Caudate nucleus (tissue), 63 donors: ENCODE measurements at places on chromosomes 7 and 10.

- DNase-seq, result no peak
These were observed 179.8 kb upstream of the SHH start for GRCh38 chr7:155992107-155992506.

GRCh38 chr10:8180360-8181109 is 126.0 kb downstream of the GATA3 start:
- no peak for DNase-seq

GRCh38 chr10:123800289-123800688 is 91.3 kb downstream of the CPXM2 start:
- no peak for DNase-seq

- no peak for DNase-seq
These were observed 23.9 kb upstream of the PTPRN2 start for GRCh38 chr7:158611541-158611940.

DNA sequence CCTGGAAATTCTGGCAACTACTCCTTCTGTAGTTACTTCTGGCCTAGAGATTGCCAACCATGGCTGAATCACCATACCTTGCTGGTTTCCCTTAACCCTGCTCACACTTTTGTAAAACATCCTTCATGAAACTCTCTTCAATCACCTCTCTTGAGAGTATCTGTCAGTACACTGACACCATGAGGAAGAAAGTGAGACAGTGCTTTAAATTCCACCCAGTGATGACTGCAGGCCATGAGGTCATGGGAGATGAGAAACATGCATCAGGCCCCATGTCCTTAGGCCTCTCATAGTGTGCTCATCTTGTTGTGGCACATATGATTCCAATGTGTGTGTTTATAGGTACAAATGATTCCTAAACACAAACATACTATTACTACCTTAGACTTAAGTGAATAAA is 24.6 kb upstream of the NAMPT start:
- no peak for DNase-seq

- no peak for DNase-seq
These were observed 1.3 kb upstream of the CLDN12 start for GRCh38 chr7:90401989-90402388.

DNA sequence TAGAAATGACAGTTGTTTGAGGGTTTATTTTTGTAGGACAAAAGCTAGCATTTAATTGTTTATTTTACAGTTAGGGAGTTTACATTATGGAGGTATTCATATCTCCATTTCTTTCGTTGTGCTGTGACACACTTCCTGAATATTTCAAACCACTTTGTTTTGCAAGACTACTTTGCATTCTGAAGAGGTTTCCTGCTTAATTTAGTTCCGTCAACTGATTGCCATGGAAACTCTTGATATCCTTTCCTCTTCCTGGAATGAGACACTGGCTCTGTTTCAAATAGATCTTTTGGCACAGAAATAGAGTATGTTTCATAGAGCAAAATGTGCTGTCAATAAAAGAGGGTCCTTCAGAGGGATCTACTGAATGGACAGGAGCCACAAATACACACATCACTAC is 159.5 kb upstream of the AGR3 start:
- DNase-seq, result no peak

- no peak for DNase-seq
These were observed 32.1 kb upstream of the A1CF start for GRCh38 chr10:50917486-50917885.

DNA sequence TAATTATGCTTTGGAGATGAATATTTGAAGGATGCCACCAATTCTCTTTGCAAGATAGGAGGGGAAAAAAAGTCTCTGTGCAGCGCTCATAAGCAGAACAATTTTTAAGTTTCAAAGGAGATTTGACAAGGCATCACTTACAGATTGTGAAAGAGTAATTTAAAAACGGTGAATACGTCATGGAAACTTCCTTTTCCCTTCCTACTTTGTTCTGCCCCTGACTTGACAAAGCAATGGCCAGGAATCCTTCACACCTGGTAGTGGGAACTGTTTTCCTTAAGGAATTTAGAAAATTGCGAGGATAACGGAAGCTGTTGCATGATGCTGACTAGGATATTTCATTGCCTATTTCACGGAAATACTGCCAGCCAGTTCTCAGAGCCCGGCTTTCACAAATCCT is 16.7 kb downstream of the FAM107B start:
- DNase-seq, result no peak

- no peak for DNase-seq
These were observed 376.8 kb downstream of the HGF start for GRCh38 chr7:81393018-81393417.

GRCh38 chr7:151940048-151940811 is 16.0 kb upstream of the GALNTL5 start:
- no peak for DNase-seq

DNA sequence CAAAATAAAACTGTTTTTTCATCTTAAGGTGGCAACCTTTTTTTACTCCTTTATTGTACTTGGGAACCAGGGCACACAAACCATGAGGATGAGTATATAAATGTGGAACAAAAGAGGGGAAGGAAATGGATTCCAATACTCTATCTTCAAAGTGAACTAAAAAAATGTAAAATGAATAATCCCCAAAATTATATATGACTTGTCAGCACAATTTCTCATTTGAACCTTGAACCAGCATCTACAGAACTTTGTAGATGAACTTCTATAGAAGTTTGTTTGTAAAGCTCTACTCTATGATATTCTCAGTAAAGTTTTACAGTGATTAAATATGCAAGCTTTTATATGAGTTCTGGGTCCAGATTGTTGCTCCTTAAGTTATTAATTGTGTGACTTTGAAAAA is 218.2 kb upstream of the ETV1 start:
- no peak for DNase-seq

DNA sequence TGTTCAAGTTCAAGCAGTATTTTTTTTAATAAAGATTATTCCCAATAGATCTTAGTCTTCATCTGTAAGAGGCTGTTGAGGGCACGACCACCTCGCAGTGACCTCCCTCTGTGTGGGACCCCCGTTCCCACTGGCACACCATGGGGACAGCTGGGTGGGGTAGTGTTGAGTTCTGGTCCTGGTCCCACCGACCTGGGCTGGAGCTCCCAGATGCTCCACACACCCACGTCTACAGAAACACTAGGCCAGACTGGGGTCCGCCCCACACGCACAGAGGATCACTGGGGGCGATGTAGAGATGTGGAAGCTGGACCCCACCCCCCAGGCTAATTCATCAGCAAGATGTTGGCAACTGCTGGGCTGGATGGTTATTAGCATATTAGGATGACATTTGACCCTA is 623.6 kb downstream of the PTPRN2 start:
- no peak for DNase-seq

DNA sequence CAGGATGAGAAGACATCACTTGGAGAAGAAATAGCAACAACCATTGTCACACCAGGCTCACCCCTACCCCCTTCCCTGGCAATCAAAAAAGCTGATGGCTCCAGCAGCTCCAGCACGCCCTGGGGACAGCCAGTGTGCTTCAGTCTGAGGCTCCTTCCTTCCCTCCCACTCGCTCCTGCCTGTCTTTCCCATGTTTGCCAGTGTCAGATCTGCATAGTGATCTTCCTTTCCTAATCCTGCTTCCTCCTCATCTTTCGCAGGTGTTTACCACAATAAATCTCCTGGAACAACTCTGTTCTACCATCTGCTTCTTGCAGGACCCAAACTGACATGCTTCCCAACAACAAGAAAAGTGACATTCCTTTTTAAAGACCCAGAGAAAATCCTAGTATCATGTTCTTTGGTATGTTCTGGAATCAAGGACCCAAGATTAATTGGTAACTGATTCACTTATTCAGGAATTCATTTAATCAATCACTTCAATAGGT is 57.1 kb downstream of the STEAP1B start:
- no peak for DNase-seq

DNA sequence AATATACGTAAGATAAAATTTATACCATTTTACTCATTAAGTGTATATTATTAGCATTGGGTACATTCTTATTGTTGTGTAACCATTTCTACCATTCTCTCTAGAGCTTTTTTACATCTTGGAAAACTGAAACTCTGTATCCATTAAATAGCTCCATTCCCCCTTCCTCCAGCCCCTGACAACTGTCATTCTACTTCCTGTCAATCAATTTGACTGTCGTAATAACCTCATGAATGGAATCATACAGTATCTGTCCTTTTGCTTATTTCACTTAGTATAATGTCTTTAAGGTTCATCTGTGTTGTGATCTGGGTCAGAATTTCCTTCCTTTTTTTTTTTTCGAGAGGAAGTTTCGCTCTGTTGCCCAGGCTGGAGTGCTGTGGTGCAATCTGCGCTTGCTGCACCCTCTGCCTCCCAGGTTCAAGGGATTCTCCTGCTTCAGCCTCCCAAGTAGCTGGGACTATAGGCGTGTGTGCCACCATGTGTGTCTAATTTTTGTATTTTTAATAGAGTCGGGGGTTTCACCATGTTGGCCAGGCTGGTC is 15.6 kb downstream of the ZRANB1 start:
- no peak for DNase-seq

- DNase-seq, result no peak
These were observed 132.9 kb downstream of the ANLN start for GRCh38 chr7:36522453-36523007.

- DNase-seq, result no peak
These were observed 41.1 kb downstream of the CCDC3 start for GRCh38 chr10:12960334-12960898.

DNA sequence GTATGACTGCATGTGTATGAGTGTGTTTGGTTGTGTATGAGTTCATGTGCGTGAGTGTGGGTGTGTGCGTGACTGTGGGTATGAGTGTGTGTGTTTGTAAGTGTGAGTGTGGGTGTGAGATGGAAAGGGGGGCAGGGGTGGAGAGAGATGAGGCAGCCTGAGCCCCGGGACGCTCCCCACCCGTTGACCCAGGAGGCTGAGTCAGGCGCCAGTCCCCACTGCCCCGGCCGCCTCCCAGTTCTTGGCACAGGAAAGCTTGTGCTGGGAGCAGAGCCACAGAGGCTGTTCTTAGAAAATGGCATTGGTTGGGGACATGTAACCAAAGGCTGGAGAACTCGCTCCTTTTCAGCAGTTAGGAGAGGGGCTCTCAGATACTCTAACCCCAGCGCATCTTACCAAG is 27.8 kb upstream of the NUB1 start:
- DNase-seq, result no peak

- no peak for DNase-seq
These were observed 5.3 kb upstream of the NAT16 start for GRCh38 chr7:101185258-101185839.

GRCh38 chr10:44824607-44825006 is 86.5 kb upstream of the TMEM72 start:
- no peak for DNase-seq

- no peak for DNase-seq
These were observed 127.9 kb downstream of the NRF1 start for GRCh38 chr7:129739427-129739826.

DNA sequence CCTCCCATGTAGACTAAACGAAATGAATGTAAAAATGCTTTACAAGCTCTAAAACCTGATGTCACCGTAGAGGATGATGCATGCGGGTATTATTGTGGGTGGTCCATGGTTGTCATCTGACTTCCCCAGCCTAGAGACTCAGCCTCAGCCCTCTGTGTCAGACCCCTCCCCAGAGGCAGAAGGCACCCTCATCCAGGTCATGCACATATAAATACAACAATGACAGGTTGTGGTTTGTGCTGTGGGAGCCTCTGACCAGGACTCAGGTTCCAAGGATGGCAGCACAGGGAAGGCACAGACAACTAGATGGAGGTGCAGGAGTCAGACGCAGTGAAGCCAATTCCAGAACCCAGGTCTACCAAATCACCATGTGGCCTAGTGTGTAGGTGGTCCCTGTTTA is 3.3 kb upstream of the NODAL start:
- no peak for DNase-seq

GRCh38 chr7:46554688-46555422 is 633.8 kb upstream of the IGFBP3 start:
- DNase-seq, result no peak

- no peak for DNase-seq
These were observed 106.4 kb upstream of the DNAJB12 start for GRCh38 chr10:72461085-72461484.

GRCh38 chr7:155722118-155722517 is 77.7 kb downstream of the RBM33 start:
- no peak for DNase-seq

DNA sequence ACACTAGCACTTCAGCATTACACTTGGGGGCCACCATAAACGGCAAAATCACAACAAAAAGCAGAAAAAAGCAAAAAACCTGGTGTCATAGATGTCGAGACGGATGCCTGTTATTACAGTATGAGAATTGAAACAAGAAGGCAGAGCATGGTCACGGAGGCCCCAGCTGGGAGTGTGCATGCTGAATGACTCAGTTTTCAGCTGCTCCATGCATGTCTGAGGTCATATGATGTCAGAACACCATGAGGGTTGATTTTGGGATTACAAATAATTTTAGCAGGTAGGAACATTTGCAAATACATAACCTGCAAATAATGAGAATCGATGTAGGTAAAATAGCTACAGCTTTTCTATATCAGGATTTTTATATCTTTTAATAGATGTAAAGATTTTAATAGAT is 19.1 kb downstream of the ZMYND11 start:
- DNase-seq, result no peak

GRCh38 chr7:138948403-138948802 is 32.8 kb downstream of the KIAA1549 start:
- DNase-seq, result no peak

DNA sequence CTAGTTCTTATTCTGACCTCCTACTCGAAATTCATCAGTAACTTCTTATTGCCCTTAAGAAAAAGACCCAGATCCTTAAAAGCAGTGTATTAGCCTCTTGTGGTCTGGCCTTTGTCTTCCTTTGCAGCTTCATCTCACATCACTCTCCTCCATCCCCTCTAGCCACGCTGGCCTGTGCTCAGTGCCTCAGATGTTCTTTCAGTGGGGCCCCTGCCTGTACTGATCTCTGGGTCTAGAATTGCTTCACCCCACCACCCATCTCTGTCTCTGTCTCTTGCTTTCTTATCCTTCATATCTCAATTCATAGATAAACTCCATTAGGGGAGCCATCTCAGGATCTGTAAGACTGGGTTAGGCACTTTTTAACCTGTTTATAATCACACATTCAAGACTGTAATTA is 1178.5 kb upstream of the C7orf33 start:
- no peak for DNase-seq

DNA sequence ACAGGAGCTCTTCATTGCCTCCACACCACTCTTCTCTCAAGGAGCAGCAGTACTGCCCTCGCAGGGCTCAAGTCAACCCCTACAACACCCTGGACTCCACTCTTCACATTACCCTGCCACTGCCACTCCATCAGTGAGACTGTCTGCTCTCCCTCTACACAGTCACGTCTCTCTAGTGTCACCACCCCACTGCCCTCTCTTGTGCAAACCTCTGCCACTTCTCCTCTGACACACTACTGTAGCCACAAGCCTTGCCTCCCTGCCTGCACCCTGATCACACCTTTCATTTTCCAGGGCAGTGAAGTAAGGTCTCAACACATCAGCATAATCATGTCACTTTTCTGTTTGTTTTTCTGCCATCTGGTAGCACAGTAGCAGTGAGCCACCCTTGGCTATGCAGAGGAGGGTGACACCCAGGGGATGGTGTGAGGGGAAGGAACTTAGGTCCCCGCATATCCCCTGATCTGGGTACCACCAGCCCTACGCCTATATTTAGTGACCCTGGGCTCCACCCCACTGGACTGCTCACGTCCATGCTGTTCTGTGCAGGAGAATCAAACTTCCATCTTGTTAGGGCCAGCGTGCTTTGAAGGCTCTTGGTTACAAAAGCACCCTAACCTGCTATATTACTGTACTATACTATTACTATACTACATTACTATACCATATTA is 1.6 kb downstream of the C10orf143 start:
- DNase-seq, result no peak

- DNase-seq, result no peak
These were observed 282.1 kb downstream of the CXCL12 start for GRCh38 chr10:44102726-44103255.
